DMS 273 treated with DMSO at 0.1 percent for 48 hours (cell line): ENCODE measurements at places on chromosomes 5 and 9.

GRCh38 chr5:178423901-178424809 is 166.0 kb downstream of the COL23A1 start:
- DNase-seq: no peak

DNA sequence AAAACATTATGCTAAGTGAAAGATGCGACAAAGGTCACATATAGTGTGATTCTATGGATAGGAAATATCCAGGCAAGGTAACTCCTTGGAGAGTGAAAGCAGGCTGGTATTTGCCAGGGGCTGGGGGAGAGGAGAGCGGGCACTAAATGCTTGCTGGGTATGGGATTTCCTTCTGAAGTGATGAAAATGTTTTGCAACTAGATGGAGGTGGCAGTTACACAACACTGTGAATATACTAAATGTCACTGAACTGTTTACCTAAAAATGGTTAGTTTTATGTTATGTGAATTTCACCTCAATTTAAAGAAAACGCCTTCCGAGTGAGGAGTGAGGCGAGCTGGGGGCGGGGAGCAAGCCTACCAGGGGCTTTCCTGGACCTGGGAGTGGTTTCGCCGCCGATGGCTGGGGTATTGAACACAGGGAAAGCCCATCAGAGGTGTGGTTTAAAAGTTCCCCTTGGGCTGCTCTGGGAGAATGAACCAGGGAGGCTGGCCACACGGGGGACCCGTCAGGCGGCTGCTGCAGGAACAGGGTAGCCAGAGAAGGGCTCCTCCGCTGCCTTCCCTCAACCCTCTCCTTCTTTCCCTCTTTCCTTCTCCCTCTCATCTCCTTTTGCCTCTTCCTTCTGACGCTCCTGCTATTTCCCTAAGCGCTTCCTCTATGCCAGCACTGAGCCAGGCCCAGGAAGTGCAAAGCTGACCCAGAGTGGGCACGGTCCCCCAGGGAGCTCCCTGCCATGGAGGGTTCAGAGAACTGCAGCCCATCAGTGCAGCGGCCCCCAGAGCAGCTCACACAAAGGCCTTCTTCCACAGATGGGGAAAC is 4.9 kb downstream of the AKNA start:
- no peak for DNase-seq

- DNase-seq: no peak
Measured at GRCh38 chr9:90085633-90086032, 480.8 kb downstream of the GADD45G start.

DNA sequence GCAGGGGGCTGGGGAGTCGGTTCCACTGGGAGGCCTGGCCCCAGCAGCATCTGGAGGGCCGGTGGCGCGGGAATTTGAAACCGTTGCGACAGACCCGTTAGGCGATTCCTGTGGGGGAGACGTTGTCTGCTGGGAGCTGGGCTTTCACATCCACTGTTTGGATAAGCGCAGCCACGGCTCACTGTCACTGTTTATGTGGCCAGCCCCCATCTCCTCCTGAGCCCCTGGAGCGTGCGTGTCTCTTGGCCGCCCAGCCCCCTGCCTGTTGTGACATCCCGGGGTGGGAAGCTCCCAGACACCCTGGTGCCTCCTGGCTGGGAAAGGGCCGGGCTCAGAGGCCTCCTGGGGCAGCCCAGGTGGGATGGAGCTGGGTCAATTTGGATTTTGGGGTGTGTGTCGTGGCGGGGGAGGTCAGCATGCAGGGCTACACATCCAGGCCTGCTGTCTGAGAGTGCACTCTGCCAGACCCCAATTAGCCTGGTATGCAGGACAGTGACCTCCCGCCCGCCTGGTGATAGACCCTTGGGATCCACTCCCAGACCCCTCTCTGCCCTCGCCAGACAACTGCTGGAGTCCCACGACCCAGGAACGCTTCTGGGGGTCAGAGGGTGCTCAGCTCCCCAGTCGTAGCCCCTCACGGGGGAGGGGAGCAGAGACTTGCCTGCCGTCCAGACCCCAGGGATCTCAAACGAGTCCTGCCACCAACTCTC is 62.0 kb upstream of the RNU6ATAC start:
- DNase-seq: no peak

- DNase-seq: no peak
Measured at GRCh38 chr9:97740848-97741821, 44.0 kb upstream of the XPA start.

DNA sequence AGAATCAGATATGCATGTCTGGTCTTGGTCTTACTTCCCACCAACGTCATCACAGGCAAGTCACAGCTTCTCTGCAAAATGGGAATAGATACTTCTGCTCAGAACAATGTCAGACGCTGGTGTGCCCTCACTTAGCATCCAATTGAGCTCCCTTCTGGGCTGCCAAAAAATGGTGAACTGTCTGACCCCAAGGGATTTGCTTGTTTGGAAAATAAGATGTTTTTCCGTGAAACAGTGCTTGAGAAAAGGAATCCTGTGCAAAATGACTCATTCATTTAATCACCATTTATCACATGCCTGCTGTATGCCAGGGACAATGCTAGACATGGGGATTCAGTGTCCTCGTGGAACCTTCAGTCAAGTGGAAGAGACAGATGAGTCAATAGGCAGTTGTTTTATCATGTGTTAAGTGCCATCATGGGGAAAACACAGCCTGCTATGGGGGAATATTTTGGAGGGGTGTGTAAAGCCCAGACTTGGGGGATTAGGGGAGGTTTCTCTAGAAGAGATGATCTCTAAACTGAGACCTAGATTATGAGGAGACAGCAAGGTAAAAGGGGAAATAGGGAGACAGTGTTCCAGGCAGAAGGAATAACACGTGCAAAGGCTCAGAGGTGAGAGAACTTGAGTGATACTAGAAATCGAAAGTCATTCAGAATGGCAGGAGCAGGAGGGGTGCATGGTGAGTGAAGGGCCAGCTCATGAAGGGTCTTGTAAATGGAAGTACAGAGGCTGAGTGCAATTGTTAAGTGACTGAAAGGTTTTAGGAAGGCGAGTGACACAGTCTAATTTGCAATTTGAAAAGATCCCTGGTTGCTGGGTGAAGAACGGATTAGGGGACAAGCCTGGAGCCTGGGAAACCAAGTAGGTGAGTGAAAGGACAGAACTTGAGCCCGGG is 3.9 kb downstream of the NIPAL4 start:
- no peak for DNase-seq

- no peak for DNase-seq
Measured at GRCh38 chr5:10056228-10056760, 193.4 kb downstream of the ATPSCKMT start.

DNA sequence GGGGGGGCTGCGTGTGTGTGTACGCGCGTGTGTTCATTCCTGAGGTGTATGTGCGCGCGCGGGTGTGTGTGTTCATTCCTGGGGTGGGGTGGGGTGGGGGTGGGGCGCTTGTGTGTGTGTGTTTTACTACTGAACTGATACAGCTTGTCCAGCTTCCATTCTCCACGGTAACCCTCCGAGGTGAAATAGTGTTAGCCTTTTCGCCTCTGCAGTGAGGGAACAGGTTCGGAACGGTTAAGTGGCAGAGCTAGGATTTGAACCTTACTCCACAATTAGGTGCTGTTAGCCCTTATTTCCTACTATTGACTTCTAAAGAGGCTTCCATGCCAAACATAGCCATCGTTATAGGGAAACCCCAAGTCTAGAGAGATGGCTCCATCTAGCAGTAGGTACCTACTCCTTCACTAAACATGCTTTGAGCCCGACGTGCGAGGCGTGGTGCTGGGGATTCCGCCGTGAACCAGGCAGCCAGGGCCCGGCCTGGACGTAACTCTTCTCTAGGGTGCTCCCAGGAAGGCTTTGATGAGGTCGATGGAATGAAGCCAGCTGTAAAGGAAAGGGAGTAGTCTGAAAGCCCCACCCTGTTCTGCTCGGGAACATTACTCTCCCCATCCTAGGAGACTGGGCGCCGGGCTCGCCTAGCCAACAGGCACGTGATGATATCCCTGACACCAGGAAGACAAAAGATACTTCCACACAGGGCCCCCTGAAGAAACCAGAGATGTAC is 782 bp upstream of the SKP1 start:
- no peak for DNase-seq

- no peak for DNase-seq
Measured at GRCh38 chr5:133453831-133454230, 158.5 kb downstream of the FSTL4 start.

DNA sequence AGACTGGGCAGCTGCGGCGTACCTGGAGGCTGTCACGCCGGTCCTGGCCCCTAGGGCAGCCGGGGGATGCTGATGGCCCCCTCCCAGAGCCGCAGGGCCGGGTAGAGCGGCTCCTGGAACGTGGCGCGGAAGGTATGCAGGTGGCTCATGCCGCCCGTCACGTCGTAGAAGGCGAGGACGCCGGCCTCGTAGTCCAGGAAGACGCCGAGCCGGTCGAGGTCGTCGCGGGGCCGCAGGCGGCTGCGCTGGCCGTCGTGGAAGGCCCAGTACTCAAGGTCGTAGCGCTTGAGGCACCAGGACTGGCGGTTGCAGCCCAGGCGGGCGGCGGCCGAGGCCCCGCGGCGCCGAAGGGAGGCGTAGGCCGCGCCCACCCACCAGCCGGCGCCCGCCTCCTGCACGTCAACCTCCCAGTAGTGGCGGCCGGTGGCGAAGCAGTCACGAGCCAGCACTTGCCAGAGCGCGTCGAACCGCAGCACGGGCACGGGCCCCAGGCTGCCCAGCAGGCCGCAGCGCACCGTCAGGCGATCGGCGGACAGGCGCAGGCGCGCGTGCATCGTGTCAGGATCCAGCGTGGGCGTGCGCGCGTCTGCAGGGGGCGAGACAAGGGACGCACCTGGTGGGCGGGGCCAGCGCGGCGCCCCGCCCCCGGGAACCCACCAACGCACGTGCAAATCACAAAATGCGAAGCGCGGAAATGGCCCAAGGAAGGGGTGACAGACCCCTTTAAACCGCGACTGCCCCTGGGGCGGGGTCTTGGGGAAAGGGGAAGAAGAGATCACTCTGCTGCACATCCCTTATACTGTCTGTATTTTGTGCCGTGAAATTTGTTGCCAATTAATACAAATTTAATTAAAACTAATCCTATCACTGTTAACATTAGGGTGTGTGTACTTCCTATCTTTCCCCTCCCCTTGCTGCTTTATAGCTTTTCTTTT is 31.2 kb downstream of the NANS start:
- no peak for DNase-seq
